NCI-H187 treated with DMSO at 0.1 percent for 48 hours (cell line): ENCODE measurements at places on chromosomes 11 and 22.

DNA sequence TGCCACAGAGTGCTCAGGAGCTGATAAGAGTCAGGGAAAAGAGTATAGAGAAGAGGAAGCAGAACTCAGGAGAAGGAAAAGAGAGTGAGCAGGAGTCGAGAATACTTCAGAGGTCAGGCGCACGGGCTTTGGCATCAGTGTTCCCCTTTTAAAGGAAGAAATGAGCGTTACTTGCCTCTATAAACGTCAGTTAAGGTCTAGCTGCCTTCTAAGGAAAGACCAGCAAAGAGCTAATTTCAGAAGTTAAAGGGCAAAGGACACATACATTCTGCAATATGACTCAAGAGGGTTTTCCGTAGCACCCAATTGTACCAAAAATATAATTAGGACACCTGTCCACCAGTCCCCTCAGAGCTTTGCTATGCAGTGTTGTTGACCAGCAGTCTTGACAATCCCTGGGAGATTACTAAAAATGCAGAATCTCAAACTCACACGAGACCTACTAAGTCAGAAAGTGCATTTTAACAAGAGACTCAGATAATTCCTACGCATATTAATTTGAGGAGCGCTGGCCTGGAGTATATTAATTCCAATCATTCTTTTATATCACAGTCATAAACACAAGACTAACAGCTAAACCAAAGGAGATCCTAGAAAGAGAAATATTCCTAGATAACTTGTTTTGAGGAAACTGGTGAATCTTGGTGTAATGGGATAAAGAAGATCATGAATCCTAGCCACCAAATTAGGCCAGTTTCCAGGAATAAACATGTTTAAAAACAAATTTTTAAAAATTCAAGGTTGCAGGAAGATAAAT lies 249.0 kb downstream of the CADM1 start:
- no peak for DNase-seq

DNA sequence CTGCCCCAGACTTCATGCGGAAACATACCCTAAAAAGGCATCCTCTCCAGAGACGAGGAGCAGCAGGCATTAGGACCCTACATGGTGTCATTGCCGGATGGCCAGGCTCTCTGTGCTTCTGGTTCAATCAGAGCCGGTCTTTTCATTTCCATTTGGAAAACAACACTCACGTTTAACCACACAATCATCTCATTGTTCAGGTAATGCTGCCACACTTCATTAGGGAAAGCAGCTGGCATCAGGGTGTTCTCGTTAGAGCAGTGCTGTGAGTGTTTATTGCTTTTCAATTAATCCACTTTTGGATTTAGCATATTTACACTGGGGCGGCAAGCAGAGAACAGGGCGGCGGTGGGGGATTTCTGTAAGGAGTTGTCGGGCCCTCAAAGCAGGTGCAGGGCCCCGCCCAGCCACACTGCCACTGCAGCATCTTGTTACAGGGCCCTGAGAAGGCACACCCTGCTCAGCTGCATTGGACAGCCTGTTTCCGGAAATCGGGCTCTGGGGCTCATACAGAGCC lies 338.6 kb downstream of the SHANK2 start:
- peak; percentile 99 for DNase-seq

DNA sequence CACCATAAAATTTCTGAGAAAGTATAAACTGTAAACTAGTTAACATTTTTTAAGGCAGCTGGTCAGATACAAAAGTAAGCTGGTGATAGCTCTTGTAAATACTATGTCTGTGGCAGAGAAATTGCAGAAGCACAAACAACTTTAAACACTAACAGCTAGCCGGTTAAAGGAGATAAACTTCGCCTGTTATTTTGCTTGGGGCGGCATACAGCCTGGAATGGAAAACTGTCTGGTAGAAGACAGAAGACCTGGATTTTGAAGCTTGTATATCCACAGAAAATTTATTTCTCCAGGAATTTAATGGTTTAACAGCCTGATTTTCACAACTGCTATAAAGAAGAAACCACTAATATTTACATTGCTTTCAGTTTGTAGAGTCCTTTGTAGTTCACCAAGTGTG lies 65.3 kb upstream of the FIBIN start:
- no peak for DNase-seq

- DNase-seq, result no peak
Measured at GRCh38 chr11:95924414-95924760, 480 bp upstream of the MTMR2 start.

- no peak for DNase-seq
Measured at GRCh38 chr11:94830722-94831510, 62.8 kb downstream of the AMOTL1 start.

GRCh38 chr11:128271401-128271800 lies 316.0 kb downstream of the ETS1 start:
- DNase-seq, result no peak

DNA sequence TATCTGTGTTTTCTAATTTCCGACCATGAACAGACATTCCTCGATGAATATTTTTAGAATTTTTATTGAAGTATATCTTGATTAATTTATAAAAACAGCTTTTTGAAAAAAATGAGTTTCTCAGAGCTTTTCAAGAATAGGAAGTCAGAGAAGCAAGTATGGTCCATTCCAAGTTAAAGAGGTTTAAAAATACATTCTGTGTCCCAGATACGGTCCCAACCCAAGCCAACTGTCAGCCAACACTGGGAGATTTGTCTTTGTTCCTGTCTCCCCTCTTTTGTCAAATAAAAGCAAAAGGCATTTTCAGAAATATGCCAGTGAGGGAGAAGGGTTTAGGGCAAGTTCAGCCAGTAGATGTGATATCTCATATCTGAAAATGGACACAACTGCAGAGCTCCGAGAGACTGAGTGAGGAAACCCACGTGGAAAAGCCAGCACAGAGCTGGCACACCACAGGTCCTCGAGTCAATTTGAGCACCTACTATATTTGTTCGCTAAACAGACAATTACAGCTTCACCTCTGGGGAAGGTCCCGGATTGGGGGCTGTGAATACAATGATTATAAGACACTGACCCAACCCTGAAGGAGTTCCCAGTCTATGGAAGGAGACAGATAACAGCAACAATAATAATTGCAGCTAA lies 59.8 kb downstream of the C11orf91 start:
- DNase-seq, result no peak

DNA sequence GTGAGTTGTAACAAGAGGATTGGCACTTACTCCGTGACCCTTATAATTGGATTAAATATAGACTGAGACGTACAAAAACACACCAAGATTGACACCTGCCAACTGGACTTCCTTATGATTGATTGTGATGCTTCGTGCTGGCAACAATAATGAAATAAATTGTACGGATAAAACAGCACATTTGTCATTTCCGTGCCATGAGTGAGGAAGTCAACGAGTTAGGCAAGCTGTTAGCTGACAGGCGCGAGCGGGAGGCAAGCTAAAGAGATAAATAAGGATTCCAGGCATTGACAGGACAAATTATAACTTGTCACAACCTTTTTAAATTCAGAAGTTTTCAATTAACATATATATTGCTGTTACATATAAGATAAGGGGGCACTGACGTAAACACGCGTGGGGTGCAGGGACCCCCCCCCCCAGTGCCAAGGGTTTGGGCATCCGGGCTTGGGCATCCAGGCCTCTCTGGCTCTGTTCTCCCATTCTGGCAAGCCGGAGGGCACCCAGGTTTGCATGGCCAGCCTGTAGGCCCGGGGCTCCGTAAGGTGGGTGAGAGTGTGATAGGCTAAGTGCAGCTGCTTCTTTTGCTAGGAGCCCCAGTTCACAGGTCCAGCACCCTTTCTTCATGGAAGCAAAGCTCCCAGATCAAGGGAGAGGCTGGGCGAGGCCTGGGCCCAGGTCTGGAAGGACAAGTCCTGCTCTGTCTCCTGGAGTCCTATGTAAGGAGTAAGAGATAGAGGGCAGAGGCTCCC lies 11.2 kb upstream of the PAX6 start:
- no peak for DNase-seq

DNA sequence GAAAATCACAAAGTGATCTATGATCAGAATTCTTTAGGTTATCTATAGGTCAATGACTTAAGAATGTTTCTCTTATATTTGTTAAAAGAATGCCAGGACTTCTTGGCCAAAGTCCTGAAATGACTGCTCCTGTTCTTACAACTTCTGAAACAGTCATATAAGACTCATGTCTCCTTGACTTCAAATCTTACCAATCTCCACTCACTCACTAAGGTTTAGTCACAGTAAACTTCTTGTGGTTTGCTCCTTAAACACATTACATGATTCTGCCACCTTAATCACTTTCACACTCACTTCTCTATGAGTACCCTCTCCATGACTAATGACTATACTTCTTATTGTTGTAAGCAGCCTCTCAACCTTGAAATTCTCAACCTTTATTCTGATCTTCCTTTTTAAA lies 648.7 kb upstream of the CCDC179 start:
- no peak for DNase-seq

DNA sequence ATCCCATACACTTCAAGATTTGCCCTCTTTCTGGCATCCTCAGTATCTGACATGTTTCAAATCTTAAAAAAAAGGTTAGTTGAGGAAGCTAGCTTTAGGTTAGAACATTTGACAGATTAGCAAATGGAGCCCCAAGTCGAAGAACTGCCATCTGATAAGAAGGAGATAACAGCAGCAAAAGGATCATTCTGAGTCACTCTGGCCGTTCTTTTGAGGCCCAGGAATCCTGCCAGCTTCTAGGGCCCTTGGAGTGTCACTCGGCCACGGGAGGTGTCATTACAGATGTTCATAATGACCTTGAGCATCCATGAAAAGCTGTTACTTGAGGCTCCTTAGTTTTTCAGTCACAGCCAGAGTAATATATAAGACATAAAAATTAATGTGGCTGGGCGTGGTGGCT lies 132.1 kb upstream of the RASSF10 start:
- DNase-seq, result no peak

GRCh38 chr22:46482056-46482675 lies 55.3 kb downstream of the CELSR1 start:
- DNase-seq, result no peak

DNA sequence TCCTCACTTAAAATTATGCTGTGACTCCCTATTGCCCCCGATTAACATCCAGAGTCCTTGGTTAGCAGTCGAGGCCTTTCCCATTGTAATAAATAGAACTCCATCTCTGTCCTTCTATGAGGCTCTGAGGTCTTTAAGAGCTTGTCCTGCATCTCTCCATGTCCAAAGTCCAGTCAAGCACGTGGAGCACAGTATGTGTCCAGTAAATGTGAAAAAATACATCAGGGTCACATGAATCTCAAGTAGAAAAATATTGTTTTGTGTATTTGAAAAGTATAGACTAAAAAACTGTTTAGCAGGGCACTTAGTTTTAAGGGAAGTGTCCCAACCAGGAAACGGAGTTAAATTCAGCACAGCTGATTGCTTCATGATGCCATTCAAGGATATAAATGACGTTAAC lies 298.8 kb upstream of the TENM4 start:
- DNase-seq, result no peak

DNA sequence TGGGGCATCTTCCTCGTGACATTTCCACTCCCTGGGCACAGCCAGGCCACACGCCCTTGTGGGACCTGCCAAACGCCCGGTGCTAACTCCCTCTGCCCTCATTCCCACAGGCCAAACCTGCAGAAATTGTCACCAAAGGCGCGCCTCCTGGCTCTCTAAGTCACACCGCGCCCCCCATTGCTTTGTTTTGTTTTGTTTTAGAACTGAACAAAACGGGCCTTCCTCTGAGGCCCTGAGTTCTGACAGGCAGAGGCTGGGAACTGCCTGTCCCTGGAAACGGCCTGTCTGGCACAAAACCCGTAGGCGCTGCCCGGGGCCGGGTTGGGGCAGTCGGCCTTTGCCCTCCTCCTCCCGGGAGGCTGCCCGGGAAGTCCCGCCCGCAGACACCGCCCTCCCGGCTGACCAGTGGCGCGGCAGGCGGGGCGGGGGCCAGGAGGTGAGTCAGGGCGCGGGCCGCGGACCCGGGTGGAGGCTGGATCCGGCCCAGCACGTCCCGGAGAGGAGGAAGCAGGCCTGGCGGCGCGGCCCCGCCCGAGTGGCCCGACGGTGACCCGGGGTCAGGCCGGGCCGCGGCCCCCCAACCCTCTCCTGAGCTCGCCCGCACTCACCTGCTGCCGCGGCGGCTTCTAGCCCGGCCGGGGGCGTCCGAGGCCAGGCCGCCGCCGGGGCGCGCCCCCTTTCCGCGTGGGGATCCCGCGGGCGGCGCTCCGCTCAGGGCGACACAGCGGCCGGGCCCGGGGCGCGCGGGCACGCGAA lies 465 bp downstream of the SUN2 start:
- DNase-seq, result no peak

GRCh38 chr11:38667359-38667758 lies 2069.3 kb upstream of the RAG2 start:
- no peak for DNase-seq

DNA sequence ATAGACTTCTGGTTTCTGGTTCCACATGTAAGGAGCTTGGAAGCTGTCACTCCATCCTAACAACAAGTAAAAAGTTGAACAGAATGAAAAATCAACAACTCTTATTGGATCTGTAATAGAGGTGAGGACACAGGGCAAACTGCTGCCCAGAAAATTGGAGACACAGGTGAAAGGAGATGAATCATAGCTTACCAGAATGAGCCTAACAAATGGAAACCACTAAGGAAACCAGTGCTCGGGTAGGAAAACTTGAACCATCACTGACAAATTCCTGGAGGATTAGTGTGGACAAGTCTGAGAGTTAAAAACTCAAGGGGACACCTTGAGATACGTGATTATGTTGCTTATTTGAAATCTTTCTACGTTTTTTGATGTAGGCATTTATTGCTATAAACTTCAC lies 52.1 kb downstream of the GDPD4 start:
- DNase-seq, result no peak

DNA sequence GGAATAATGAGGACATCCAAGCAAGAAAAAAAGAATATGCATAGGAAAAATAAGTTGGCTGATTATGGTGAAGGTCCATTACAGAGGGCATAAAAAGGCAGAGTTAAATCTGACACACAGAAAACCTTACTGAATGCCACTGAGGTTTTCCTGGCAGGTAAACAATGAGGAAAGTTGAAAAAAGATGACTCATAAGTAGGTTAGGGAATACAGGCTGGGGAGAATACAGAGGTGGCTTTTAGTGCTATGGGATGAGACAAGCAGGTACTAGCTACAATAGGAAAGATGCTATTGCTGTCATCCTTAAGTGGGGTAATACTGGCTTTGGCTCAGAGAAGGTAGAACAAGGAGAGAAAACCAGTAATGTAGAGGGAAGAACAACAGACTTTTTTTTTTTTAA lies 44.7 kb downstream of the CSTF3 start:
- no peak for DNase-seq

- no peak for DNase-seq
Measured at GRCh38 chr11:93741882-93742226, 382 bp downstream of the C11orf54 start.

DNA sequence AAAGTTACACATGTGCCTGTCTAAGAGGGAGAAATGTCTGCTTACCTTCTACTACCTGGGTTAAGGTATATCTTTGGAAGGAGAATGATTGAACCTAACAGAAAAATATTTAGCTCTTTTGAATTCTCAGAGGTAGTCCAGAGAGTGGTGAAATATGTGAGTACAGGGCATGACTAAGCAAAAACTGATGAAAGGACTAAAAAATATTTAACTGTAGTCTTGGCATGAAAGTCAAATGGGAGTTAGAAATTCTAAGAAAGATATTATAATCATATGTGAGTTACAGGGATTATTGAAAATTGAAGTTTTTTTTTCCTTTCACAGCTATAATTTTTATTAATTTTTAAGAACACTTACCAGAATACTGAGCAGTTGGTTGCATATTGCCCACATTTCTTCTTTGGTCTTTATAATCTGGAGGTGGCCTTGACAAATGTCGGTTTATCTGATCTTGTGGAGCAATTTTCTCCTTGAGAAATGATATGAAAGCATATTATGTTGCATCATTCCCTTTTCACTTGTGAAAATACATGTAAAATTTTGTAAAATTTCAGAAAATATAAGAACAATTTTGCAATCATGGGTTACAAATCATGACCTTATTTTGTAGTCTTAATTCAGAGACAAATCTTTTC lies 61.4 kb upstream of the MTMR2 start:
- DNase-seq, result no peak

- peak; percentile 57 for DNase-seq
Measured at GRCh38 chr11:129933891-129934290, 38.5 kb upstream of the NFRKB start.
